Effector CD8-positive, alpha-beta T cell (primary cell): ENCODE measurements at places on chromosomes 11 and 22.

DNA sequence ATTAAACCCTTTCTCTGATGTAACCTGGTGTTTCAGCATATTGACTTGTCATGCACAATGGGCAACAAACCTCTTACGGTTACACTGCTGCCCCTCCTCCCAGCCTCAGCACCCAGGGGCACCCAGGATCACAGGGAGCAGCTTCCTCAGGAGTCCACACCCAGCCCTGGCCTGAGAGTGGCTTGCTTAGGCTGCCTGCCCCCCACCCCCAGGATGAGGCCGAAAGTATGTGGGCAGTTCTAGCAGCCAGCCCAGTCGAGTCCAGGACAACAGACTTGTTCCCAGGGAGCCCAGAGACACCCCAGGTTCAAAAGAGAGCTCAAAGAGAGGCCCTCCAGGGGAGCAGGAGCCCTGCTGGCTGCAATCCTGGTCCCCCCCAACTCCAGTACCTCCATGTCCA is 108.1 kb upstream of the THY1 start:
- DNase-seq = no peak

DNA sequence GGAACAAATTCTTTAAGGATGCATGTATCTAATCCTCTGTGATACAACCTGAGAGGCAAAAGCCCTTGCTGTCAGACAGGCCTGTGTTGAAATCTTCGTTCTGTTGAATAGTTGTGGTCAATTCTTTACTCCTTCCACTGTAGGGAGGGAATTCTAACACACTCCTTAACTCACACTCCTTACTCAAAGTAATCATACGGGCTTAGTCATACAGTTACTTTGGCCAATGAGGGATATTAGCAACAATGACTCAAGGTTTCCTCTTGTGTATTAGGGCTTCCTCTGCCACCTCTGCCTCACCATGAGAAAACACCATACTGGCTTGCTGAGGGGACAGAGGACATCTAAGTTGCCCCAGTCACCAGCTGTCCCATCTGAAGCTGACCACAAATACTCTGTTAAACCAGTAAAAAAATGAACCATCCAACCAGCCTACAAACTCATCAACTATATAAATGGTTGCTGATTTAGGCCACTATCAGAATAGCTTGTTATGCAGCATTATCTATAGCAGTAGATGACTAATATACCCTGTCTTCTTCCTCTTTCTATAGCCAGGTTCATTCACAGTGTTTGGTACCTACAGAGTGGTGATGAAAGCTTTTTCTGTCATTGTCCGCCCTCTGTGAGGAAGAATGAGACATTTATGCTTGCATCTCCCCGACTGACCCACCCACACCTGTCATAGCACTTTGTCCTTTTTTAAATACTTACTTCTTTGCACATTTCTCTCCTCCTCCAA is 322.8 kb upstream of the SYN3 start:
- no peak for DNase-seq

DNA sequence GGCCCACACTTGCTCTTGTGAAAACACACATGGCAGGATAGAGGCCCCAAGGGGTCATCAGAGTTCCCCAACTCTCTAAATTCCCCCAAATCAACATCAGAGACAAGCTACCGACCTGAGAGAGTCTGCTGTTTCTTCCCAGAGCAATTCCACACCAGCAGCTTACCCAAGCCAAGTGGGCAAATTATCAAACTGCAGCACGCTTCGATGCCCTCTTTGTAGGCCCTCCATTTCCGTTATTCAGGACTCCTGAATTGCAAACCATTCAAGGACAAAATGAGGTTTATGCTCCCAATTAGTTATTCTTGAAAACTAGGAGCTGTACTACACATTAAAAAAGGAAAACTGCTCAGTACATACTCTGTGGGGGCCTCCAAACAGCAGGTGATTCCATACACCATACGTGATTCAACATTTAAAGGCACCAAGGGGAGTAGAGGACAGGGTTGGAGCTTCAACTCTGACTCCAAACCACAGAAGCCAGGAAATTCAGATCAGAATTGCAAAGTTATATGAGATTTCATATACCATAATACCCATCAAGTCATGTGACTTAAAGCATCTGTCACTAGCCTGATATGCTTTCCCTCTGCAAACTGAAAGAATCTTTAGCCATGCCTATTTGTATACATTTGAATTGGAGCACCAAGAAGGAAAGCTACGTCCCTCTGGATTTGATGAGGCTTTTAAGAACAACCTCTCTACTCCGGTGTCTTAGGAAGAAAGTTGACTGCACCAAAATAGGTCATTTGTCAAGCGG is 234.8 kb downstream of the CADM1 start:
- DNase-seq = no peak

GRCh38 chr22:50444663-50445062 is 30.2 kb downstream of the SBF1 start:
- DNase-seq = no peak

- peak; percentile 42 for DNase-seq
Observed at GRCh38 chr22:28009272-28009827, 90.3 kb upstream of the PITPNB start.

GRCh38 chr11:36054628-36055027 is 110.8 kb downstream of the LDLRAD3 start:
- no peak for DNase-seq

DNA sequence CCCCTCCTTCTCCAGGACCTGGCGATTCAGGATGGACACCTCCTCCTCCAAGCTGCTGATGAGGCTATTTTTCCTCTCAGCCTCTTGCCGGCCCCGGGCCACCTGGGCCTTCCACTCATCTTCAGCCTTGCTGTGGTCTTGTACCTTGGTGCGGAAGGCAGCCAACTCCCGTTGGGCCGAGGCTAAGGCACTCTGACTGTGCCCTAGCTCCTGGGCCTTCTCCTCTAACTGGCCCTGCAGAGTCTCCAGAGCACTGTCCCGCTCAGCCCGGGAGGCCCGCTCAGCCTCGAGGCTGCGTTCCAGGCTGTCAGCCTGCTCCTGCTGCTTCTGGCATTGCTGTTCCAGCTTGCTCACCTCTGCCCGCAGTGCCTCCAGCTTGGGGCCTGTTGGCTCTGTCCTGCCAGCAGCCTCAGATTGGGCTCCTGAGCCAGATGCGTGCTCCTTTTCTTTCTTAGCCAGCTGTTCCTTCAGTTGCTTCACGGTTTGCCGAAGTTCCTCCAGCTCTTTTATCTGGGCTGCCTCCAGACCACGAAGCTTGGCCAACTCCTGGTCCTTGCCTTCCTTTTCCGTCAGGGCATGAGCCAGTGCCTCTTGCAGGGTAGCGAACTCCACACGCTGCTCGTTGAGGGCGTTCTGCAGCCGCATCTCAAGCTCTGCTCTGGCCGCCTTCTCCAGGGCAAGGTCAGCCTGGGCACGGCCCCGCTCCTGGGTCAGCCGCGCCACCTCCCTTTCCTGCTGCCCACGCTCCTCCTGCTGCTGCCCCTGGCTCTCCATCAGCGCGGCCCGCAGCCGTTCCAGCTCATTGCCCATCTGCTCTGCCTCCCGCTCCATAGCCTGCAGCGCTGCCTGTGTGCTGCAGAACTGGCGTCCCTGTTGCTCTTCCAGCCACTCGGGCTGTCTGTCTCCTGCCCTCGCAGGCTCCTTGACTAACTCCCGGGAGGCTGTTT is 15.3 kb downstream of the IL18BP start:
- DNase-seq = no peak

- DNase-seq = no peak
Observed at GRCh38 chr22:42327462-42328129, 57.1 kb upstream of the TCF20 start.

DNA sequence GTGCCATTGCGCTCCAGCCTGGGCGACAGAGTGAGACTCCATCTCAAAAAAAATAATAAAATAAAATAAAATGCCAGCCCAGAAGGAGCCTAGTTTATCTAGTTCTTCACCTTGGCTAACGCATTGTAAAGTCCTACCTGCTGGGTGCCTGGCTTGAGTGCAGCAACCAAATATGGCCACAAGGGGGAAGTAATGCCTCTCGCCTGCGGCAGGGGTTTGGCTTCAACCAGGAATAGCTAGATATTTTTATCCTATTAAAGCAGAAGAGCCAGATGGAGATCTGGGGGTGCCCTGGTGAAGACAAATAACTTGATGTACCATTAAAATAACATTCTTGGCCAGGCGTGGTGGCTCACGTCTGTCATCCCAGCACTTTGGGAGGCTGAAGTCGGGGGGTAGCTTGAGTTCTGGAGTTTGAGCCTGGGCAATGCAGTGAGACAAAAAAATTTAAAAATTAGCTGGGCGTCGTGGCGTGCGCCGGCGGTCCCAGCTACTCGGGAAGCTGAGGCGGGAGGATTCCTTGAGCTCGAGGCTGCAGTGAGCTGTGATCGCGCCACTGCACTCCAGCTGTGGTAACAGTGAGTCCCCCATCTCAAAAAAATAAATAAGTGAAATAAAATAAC is 20.6 kb upstream of the PLEKHB1 start:
- peak; percentile 52 for DNase-seq

- no peak for DNase-seq
Observed at GRCh38 chr11:121715405-121715804, 262.6 kb upstream of the SORL1-AS1 start.

DNA sequence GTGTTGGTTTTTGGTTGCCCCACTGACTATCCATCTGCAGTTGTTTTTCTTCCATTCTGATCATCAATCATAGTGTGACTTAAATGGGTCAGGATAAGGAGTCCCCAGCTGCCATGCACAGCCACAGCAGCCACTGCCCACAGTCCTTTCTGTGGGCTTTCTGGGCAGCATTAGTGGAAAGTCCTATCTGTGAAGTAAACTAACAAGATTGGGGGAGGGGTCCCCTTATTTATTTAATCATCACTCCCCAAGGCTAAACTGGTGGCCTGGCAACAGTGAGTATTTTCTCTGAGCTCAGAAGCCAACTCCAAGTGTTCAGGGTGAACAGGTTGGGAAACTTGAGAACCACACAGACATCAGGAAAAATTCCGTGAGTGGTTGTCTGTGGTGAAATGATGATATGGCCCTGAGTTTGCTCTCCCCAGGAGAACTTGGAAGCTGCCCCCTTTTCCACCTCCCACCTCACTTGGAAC is 145.0 kb downstream of the CCDC34 start:
- no peak for DNase-seq

- DNase-seq = no peak
Observed at GRCh38 chr11:71343828-71344400, 91.5 kb upstream of the SHANK2 start.

- peak; percentile 30 for DNase-seq
Observed at GRCh38 chr11:68120273-68121066, 718 bp downstream of the CHKA start.

GRCh38 chr11:112828421-112828820 is 132.8 kb upstream of the NCAM1 start:
- no peak for DNase-seq

DNA sequence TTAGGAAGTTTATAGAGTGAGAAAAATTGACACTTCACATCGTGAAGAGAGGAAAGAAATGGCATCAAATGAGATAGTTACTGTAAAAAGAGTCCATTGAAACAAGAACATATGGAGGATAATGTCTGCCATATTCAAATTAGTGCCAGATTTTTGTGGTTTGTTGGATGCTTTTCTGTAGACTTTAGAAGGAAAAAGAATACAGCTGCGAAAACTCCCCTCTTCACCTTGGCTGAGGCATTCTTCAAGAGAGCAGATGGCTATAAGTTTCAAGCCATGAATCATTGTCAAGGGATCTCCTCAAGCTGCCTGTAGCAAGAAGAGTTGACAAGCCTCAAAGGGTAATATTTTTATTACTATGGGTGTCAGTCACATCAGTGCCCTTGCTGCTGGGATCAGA is 507.4 kb upstream of the RAG2 start:
- no peak for DNase-seq

DNA sequence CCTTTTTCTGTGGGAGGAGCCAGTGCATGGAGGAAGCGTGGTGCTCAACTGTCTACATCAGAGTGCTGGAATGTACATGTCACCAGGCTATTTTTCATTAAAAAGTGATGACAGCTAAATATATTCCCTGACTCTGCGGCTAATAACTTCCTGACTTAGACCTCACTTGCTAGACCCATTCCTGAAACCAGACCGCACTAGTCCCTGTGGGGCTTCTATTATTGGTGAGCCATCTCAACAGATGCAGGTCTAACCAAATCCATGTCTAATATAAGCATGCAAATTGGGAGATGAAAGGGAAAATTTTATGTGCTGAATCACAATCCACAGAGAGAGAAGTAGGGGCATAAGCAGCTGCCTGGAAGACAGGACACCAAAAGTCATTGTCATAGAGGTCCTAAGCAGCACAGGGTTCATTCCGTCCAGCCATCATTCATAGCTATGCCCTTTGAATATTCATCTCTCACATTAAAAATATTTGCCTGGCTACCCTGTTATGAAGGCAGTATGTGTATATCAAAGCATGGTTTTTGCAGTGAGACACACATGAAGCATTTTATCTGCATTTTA is 110.9 kb upstream of the BLID start:
- no peak for DNase-seq

- DNase-seq = no peak
Observed at GRCh38 chr11:131899950-131900580, 529.6 kb downstream of the NTM start.

- no peak for DNase-seq
Observed at GRCh38 chr22:47605441-47605840, 843.0 kb downstream of the TBC1D22A start.

- DNase-seq = no peak
Observed at GRCh38 chr22:32480238-32480637, 5.6 kb downstream of the FBXO7 start.

- DNase-seq = no peak
Observed at GRCh38 chr11:71537537-71537936, 288 bp upstream of the KRTAP5-8 start.

- no peak for DNase-seq
Observed at GRCh38 chr11:35531246-35531645, 5.8 kb upstream of the PAMR1 start.

DNA sequence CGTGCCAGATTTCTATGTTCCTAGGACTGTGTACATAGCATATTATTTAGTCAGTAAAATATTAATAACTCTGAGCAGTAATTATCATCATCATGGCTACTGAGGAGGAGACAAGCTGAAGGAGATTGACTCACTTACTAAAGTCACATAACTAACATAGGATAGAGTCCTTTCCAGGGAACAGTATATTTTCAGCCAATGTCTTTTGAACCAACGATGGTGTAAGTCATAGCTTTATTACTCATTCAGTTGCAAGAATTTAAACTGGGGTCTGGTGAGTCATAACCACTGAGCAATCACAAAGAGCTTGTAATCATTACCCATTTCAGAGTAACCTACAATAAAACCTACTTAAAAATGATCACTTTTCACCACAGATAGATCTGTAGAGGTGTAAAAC is 1564.8 kb upstream of the TENM4 start:
- DNase-seq = no peak

GRCh38 chr11:40819230-40819629 is 640.2 kb downstream of the LRRC4C start:
- no peak for DNase-seq

GRCh38 chr11:117949062-117949461 is 19.9 kb upstream of the TMPRSS13 start:
- no peak for DNase-seq

GRCh38 chr11:45379162-45379863 is 93.2 kb upstream of the SYT13 start:
- DNase-seq = no peak

DNA sequence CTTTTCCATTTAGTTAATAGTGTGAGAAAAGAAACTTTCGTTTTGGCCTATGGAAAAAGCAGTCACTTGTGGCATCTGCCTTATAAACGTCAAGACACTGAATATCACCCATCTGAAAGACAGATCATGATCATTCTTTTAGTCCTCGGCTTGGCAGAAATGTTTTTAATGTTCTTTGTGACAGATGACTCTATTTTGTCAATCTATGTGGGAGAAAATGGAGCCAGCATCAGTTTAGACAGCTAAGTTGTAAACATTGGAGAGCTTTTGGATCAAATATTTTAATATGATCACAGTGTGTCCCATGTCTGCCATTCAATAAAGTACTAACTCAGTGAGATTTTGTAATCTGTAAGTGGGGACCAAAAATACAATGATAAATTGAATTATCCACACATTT is 85.1 kb upstream of the LUZP2 start:
- no peak for DNase-seq
